ENCODE measurements at places on chromosomes 5 and 9.

DNA sequence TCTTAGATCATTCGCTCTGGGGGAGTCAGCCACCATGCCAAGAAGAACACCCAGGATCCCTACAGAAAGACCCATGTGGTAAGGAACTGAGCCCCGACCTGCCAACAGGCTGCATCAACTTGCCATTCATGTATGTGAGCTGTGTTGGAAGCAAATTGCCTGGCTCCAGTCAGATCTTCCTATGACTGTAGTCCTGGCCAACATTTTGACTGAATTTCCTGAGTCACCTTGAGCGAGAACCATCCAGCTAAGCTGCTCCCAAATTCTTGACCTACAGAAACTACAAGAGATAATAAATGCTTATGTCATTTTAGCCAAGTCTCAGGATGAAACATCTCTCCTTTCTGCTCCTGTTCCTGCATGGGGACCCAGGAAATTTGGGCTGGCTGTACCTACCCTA is 40.0 kb upstream of the SLC44A1 start:
- DNase-seq = no peak

DNA sequence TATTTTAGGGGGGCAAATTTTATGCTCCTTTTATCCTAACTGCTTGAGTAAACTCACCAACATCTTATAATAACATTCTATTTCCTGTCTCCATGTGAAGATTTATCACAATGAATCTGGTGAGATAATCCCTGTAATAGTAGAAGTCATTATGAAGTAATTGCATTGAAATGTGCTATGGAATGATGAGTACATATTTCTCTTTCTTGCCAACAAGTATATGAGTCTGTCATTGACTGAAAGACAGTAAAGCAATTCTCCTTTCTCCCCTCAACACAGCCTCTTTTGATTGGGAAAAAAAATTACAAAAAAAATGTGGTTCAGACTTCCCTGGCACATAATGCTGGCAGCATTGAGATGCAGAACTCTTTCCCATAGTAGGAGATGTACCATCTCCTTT is 459.2 kb upstream of the RGMB start:
- DNase-seq = no peak

DNA sequence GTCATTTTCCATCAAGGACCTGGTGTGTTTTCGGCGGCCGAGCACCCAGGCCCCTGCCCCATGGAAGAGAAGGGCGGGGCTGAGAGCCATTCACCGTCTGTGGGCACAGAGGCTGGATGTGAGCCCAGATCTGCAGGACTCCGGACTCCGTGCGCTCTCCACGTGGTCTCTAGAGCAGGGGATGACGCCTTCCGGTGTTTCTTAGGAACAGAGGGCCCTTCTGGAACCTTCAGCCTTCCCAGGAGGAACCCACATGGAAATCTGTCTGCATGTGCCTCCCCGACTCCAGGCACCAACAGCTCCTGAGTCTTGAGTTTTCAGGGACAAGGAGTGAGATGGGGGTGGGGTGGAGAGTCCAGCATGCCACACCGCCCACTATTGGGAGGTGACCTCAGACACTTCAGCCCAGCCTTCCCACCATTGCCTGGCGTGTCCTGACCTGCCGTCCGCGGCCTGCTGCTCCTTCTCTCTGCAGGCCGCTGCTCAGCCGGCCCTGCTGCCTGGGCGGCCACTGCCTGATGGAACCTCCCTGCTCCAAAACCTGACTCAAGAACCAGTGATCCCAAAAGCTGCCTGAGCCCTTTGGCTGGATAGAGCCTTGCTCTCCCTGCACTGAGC is 2.4 kb upstream of the RXRA start:
- no peak for DNase-seq

- no peak for DNase-seq
Measured at GRCh38 chr5:163855754-163856153, 350.3 kb downstream of the MAT2B start.

- DNase-seq = no peak
Measured at GRCh38 chr5:141704782-141705297, 22.8 kb upstream of the ARAP3 start.

DNA sequence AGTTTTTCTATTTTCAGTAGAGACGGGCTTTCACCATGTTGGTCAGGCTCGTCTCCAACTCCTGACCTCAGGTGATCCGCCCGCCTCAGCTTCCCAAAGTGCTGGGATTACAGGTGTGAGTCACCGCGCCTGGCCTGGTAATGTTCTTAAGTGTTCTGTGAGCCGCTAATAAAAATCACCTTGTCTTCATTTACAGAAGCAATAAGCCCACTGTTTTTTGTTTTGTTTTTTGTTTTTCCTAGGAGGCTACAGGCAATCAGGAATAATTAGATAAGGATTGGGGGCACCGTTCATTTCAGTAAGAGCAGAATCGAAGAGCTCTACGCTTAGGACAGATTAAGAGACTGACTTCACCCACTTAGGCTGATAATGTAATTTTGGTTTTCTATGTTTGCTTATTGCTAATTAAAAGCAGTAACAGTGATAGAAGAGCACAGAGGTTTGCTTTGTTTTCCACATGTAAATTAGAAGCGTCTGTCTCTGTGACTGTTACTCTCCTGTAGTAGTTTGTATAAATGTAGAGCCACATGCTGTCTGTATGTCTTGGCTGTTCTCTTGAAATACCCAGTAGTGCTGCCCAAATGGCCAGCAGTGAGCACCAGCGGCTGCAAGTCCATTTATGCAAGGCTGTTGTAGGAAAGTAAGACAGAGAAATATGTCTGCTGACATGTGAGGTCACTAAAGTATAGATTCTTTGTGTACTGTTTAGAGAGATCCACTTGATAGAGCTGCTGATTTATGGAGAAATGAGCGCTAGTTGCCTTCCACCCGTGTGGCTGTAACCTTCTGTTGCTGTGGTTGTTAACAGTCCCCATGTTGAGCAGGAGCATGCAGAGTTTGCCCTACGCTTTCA is 30.5 kb downstream of the TRIO start:
- DNase-seq = no peak

GRCh38 chr5:35136386-35136785 is 88.6 kb upstream of the AGXT2 start:
- DNase-seq = peak; percentile 6

DNA sequence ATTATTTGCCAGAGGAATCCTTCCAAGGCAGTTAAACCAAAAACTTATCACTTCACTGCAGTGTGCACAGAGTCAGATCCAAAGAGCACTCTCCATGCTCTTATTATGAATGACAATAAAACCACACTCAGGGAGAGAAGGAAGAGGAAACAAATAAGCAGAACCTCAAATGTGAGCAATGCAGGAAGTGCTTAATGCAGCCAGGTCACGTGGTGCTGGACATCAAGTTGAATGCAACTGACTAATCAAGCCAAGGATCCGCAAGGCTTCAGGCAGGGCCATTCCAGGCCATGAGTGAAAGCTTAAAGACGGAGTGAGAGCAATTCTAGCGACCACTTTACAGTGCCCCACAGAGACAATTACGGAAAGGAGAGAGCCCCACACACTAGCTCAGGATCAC is 230.4 kb upstream of the PUM3 start:
- no peak for DNase-seq

DNA sequence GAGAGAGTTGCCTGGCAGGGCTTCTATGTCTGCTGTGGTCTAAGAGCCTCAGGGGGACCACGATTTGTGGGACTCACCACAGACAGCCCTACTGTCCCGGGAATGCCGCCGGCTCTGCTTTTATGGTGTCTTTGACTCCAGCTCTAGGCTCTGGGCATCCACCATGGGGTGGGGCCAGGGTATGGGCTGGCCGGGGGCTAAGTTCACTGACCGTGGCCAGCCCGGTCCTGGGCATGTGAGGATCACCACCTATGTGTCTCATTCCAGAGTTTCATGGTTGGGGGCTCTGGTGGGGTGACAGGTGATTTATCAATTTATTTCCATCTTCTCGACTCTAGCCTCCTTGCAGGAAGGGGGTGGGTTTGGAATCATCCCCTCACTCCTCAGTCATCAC is 139.4 kb downstream of the GADD45G start:
- no peak for DNase-seq

Measured in GM13977 (cell line).